ENCODE measurements at places on chromosomes 3 and 15.

DNA sequence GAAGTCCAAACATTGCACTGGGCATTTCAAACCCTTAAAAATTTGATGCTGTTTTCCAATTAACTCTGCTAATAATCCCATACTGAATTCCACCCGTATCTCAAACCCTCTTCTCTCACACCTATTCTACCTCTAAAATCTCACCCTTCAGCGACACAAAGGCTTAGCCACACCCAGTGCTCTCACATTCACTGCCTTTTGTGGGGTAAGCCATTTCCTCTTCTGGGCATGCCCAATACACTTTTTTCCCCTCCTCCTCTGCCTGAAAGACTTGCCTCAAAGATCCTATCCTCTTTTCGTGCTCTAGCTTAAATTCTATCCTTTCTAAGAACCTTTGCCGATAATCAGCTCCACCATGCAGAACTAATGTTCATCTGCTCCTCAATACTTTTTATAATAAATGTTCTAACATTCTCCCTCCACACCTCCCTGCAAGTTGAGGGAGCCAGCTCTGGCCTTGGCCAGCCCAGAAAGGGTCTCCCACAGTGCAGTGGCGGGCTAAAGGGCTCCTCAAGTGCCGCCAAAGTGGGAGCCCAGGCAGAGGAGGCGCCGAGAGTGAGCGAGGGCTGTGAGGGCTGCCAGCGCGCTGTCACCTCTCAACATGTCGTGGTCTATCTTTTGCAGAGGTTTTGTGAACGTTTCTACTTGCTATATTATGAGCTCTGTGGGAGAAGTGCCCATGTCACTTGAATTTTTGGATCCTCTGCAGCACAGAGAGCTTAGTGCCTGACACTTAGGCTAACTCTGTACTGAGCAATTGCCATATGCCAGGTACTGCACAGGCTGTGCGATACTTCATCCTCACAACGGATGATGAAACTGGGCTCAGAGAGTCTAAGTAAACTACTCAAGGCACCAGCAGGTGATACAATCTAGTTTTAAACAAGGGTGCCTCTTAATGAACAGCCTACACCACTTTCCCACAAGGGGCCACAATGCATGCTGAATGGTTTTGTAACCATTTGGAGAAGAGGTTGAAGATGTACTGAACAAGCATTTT lies 53.6 kb upstream of the BCL6 start:
- no peak for DNase-seq

DNA sequence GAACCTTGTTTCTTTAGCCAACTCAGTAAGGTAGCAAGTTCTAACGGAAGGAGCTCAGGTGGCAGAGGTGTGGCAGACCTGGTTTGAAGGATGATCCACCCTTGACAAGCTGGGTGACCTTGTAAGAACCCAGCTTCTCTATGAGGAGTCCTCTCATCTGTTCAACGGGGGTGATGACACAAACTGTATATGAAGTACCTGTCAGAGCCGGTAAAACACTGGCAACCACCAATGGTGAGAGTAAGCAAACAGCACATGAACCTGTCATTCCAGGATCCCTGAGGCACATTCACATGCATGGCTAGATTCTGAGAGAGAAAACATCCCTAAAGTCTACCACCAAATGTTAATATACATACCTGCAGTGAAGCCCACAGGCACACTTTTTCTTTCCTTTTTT lies 2.4 kb downstream of the SCAP start:
- no peak for DNase-seq

DNA sequence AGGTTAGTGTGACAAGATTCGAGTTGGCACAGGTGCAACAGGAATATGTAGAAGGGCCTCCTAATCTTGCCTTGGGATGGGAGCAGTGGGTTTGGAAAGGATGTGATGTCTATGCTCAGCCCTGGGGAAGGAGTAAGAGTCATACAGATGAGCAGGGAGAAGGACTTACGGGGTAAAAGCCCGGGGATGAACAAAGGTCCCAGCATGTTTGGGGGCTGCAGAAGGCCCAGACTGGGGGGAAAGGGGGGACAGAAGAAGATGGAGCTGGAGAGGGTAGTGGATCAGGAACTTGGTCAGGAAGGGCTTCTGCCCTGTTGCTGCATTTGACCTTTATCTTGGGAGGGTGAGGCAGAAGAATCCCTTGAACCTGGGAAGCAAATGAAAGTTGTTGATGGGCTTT lies 240.1 kb upstream of the ST8SIA2 start:
- no peak for DNase-seq

GRCh38 chr3:155504682-155505081 lies 211.2 kb upstream of the STRIT1 start:
- no peak for DNase-seq

DNA sequence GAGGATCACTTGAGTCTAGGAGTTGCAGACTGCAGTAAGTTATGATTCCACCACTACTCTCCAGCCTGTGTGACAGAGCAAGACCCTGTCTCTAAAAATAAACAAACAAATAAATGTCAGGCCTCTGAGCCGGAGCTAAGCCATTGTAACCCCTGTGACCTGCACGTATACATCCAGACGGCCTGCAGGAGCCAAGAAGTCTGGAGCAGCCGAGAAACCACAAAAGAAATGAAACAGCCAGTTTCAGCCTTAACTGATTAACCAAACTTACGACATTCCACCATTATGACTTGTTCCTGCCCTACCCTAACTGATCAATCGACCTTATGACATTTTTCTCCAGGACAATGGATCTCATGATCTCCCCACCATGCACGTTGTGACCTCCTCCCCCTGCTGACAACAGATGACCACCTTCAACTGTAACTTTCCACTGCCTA lies 32.5 kb upstream of the ZKSCAN7 start:
- no peak for DNase-seq

- no peak for DNase-seq
Observed at GRCh38 chr15:49137861-49138260, 17.5 kb downstream of the COPS2 start.

DNA sequence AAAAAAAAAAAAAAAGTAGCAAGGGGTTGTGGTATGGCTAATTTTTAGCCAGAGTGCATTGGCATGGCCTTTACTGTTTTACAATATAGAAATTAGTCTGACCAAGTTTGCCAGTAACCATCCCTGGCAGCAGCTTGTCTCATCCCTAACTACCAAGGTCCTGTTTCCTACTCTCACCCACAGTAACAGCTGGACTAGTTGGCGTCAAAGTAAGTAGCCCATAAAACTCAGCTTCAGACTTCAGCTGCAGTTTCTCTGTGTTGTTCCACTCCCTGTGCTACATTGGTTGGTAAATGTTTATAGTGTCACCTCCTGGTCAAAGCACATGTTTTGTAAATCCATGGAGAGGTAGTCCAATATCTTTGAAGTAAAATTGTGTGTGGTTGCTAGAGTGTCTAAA lies 691.3 kb downstream of the ZPLD1 start:
- DNase-seq: no peak

DNA sequence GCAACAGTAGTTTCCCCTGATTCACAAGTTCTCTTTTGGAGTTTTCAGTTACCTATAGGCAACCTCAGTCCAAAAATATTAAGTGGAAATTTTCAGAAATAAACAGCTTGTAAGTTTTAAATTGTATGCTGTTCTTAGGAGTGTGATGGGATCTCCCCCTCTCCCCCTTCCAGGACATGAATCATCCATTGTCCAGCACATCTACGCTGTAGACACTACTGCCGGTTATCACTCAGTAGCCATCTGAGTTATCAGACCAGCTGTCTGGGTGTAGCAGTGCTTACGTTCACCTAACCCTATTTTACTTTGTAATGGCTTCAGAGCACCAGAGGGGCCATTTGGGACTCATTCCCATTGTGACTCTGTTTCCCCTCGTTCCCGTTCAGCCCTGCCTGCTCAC lies 96.7 kb upstream of the PLXNA1 start:
- DNase-seq: no peak

DNA sequence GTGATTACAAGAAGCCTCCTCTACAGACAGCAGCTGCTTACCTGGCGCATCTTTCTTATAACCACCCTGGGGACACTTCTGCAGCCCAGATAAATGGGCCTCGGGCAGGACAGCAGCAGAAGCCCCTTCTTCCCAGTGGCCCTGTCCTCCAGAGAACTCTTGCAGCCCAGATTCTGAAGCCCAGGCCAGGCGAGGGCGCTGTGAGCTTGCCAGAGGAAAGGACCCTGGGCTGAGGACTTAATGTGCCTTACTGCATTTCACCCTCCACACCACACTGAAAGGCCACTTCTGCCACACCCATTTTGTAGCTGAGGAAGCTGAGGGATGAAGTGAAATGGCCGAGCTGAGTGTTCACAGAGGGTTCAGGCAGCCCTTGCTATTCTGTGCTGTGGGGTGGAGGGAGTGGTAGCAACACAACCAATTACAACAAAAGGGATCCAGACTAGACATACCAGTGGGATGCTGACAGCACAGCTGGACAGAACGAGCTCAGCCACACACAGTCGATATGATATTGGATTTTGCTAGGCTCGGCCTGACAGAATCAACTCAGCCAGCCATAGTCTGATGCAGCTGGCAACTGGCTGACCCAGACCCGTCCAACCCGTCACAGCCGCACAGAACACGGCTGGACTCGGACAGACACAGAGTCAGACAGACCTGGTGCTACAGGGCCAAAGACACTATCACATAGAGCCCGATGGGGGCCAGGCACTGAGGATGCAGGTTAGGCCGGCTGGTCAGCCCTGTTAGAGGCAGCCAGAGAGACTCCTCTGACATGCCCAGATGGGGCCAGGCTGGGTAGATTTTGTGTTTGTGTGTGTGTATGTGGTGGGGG lies 7.3 kb downstream of the ACOX2 start:
- no peak for DNase-seq

GRCh38 chr3:13140596-13140995 lies 67.4 kb upstream of the IQSEC1 start:
- no peak for DNase-seq

GRCh38 chr3:8627201-8627940 lies 17.2 kb downstream of the SSUH2 start:
- no peak for DNase-seq

- DNase-seq: no peak
Observed at GRCh38 chr15:85414991-85415390, 34.6 kb downstream of the AKAP13 start.

GRCh38 chr3:148932972-148933371 lies 58.4 kb upstream of the GYG1 start:
- DNase-seq: no peak

Data from AG04450 (cell line).